ENCODE measurements at places on chromosomes 5 and 9.

GRCh38 chr9:136629879-136630661, 32.6 kb upstream of the EGFL7 start:
- peak; percentile 63 for DNase-seq

- no peak for DNase-seq
Measured at GRCh38 chr5:116883875-116884274, 309.3 kb upstream of the SEMA6A start.

DNA sequence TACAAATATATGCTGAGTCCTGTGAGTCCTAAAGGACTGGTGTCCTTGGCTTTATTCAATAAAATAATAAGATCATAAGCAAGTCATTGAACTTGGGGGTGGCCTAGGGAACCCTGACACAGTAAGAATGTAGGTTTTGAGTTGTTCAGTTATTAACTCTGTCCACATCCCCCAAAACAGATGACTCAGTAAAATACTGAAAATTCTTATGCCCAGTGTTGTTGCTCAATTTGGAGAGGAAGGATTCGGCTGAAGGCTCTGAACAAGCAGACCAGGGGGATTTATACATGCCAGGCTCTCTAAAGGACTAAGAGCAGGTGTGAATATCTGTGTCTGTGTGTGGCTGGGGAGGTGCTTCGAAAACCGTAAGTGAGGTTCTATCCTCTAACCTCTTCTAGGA, 173.7 kb downstream of the RMI1 start:
- DNase-seq, result no peak

DNA sequence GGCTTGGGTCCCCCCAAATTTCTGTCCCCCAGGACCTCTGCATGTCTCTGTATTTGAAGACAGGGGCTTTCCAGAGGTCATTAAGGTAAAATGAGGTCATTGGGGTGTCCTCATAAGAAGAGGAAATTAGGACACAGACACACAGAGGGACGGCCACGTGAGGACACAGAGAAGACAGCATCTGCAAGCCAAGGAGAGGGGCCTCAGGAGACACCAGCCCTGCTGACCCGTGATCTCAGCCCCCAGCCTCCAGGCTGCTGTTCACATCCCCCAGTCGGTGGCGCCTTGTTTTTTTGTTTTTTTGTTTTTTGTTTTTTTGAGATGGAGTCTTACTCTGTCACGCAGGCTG, 1.2 kb upstream of the CCDC183 start:
- no peak for DNase-seq

DNA sequence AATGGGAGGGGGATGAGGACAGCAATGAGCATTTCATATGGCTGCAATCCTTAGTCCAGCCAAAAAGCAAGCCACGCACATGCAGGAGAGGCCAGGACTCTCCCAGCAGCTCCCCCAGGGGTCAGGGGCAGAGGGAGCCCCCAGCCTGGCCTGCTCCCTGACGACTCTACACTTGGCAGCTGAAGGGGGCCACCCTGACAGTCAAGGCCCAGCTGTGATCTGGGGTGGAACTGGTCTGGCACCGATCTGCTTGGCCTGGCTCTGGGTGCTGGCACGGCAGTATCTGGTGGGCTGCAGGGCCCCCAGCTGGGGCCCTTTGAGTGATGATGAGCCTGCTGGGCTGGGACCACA, 118.1 kb downstream of the ADAMTS2 start:
- no peak for DNase-seq

DNA sequence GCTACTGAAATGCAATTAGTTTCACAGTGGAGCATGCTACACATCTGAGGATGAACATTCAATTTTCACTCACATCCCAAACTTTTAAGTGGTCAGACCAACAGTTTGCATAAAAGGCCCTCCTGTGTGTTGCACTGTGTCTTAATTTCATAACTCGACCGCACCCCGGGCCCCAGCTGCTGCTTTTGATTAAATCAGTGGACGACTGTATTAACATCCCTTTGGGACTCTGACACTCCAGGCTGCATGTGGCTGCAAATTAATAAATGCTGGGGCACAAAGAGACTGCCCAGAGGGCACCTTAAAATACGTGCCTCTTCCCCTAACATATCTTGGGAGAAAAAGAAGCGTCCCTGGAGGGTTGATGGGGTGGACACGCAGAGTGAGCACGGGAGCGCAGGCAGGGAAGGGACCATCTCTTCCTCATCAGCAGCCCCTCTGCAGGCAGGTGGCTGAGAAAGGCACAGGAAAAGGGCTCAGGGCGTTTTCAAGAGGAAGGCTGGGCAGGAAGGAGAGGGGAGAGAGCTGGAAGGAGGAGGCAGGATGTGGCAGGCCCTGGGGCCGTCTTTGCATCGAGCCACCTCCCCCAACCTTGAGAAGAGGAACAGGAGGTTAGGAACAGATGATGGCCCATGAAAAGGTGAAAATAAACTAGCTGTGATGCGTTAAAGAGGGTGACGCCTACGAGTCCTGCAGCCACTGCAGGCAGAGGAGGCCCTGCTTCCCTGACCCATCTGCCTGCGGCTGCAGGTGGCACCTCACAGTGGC, 18.6 kb downstream of the MED10 start:
- DNase-seq, result peak; percentile 20
